ENCODE measurements at places on chromosomes 16 and 17. TPM values are rescaled to one million over a fixed set of nuclear protein-coding genes. Genes with fewer than 3 reads are reported as not detected.
A peak's percentile ranks its signal among the peaks of the same experiment; 100 is the strongest.

DNA sequence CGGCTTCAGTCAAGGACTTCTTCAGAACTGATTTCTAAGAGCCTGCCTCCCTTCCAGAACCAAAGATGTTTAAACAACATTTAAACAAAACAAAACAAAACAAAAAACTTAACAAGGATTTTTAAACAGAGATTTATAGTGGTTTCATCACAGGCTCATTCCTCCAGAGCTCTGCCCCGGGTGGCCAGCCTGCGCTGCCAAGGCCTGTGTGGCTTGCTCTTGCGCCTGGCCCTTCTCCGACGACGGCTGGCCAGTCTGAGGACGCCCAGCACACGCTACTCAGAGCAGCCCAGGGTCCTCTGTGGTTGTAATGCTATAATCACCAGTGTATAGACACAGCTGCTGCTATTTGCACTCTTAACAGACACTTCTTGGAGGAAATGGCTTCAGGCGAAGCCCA is 307.2 kb upstream of the MYOCD start:
- H3K27me3 ChIP-seq, result no peaks in the 10 kb centered on the region
- no peaks in the 10 kb centered on the region for H3K36me3 ChIP-seq
- DNase-seq, result no peak
- no peaks in the 10 kb centered on the region for H3K4me1 ChIP-seq
- H3K4me3 ChIP-seq, result no peak overlapping the region
- H3K27ac ChIP-seq, result no peak overlapping the region

- DNase-seq, result no peak
- H3K27ac ChIP-seq, result no peak overlapping the region
- no peaks in the 10 kb centered on the region for H3K4me1 ChIP-seq
- no peak overlapping the region for H3K4me3 ChIP-seq
- H3K27me3 ChIP-seq, result no peaks in the 10 kb centered on the region
These were observed 145.2 kb downstream of the XYLT1 start for GRCh38 chr16:17325476-17326143.

TGFB1I1 gene
- total RNA-seq, result 31.8 TPM

GRCh38 chr17:50114849-50115357 is 15.1 kb downstream of the SAMD14 start:
- DNase-seq, result no peak
- H3K4me1 ChIP-seq, result peaks cover 10% of the 10 kb centered on the region
- H3K4me3 ChIP-seq, result no peak overlapping the region
- no peaks in the 10 kb centered on the region for H3K27me3 ChIP-seq
- no peaks in the 10 kb centered on the region for H3K36me3 ChIP-seq
- no peak overlapping the region for H3K27ac ChIP-seq

- H3K27me3 ChIP-seq, result no peaks in the 10 kb centered on the region
- H3K4me3 ChIP-seq, result no peak overlapping the region
- H3K4me1 ChIP-seq, result no peaks in the 10 kb centered on the region
- H3K27ac ChIP-seq, result no peak overlapping the region
- no peak for DNase-seq
These were observed 157.8 kb downstream of the CDH13 start for GRCh38 chr16:82784573-82784968.

- H3K4me1 ChIP-seq, result no peaks in the 10 kb centered on the region
- no peaks in the 10 kb centered on the region for H3K36me3 ChIP-seq
- no peaks in the 10 kb centered on the region for H3K27me3 ChIP-seq
- H3K4me3 ChIP-seq, result no peak overlapping the region
These were observed 259.0 kb downstream of the CPPED1 start for GRCh38 chr16:12544477-12545296.

GRCh38 chr16:72620853-72621252 is 427.1 kb downstream of the ZFHX3 start:
- DNase-seq, result no peak
- no peaks in the 10 kb centered on the region for H3K36me3 ChIP-seq
- H3K27me3 ChIP-seq, result no peaks in the 10 kb centered on the region
- no peaks in the 10 kb centered on the region for H3K4me1 ChIP-seq
- no peak overlapping the region for H3K4me3 ChIP-seq
- no peak overlapping the region for H3K27ac ChIP-seq

DNA sequence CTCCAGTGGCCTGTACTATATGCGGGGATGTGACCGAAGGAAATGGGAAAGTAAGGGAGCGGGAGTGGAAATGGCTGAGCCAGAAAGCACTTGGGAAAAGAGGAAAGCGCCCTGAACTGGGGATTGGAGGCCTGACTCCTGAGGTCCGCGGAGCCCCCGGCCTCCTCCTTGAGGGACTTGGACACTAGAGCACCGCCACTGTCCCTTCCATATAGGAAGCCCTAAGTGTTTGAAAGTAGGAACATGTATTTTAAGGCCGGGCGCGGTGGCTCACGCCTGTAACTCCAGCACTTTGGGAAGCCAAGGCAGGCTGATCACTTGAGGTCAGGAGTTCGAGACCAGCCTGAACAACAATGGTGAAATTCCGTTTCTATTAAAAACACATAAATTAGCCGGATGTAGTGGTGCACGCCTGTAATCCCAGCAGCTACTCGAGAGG is 530 bp upstream of the ZDHHC7 start:
- no peak for DNase-seq
- no peaks in the 10 kb centered on the region for H3K4me1 ChIP-seq
- H3K27me3 ChIP-seq, result no peaks in the 10 kb centered on the region
- H3K36me3 ChIP-seq, result no peaks in the 10 kb centered on the region
- H3K27ac ChIP-seq, result peak overlapping the region; percentile 97

DNA sequence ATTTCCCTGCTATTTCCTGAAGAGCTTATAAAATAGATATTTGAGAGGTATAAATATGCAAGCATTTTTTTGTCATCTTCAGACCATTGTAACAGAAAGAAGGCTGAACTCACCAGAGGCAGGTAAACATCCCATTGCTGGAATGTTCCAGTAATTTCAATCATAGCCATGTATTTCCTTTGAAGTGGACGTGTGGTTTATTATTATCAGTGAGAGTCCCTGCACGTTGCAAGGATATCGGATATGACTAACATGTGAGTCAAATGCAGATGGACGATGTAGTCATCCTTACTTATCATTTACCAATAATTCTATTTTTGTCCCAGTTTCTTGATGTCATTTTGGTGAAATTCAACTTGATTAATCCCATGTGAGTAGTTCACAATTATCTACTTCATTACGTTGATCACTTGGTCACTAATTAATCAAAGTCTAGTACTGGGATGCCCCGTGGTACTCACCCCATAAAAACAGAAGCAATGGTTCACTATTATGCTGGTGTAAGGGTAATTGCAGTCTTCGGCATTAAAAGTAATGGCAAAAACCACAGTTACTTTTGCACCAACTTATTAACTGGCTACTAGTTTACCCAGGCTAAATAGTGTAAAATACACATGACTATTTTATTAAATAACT is 89.5 kb downstream of the VAT1L start:
- H3K27ac ChIP-seq, result no peak overlapping the region
- no peak overlapping the region for H3K4me3 ChIP-seq
- no peaks in the 10 kb centered on the region for H3K4me1 ChIP-seq
- no peaks in the 10 kb centered on the region for H3K36me3 ChIP-seq
- DNase-seq, result no peak

DNA sequence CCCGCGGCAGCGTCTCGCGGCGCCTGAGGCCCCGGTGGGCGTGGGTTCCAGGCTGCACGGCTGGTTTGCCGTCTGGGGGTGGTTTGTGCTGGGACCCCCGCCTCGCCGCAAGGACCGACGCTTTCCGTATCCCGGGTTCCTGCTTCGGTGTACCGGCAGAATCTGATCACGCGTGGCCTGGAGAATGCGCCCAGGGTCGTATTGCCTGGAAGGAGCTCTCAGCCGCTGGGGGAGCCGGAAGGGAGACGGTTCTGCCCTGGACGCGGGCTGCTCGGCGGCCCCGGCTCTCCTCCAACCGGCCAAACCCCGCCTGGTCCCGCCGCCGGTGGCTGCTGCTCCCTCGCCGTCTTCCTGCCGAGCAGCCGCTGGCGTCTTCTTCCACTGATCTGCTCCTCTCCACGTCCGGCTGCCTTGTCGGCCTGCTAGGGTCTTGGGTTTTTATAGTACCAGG is 39.8 kb downstream of the ZNF778 start:
- no peaks in the 10 kb centered on the region for H3K36me3 ChIP-seq
- H3K27ac ChIP-seq, result peak overlapping the region; percentile 44
- H3K4me3 ChIP-seq, result peak overlapping the region; percentile 72
- peaks cover 12% of the 10 kb centered on the region for H3K4me1 ChIP-seq
- H3K27me3 ChIP-seq, result no peaks in the 10 kb centered on the region

HLF gene
- 11.8 TPM for total RNA-seq

FOXC2 gene
- total RNA-seq, result 0.98 TPM

NAGS gene
- 5.2 TPM for total RNA-seq

SYCE1L gene
- 0.48 TPM for total RNA-seq

SDF2 gene
- total RNA-seq, result 54.1 TPM

ALOXE3 gene
- total RNA-seq, result 0.73 TPM

- no peaks in the 10 kb centered on the region for H3K4me1 ChIP-seq
- no peak overlapping the region for H3K4me3 ChIP-seq
- no peak overlapping the region for H3K27ac ChIP-seq
- H3K27me3 ChIP-seq, result no peaks in the 10 kb centered on the region
These were observed 9.0 kb downstream of the KRTAP9-7 start for GRCh38 chr17:41284546-41284945.

DNA sequence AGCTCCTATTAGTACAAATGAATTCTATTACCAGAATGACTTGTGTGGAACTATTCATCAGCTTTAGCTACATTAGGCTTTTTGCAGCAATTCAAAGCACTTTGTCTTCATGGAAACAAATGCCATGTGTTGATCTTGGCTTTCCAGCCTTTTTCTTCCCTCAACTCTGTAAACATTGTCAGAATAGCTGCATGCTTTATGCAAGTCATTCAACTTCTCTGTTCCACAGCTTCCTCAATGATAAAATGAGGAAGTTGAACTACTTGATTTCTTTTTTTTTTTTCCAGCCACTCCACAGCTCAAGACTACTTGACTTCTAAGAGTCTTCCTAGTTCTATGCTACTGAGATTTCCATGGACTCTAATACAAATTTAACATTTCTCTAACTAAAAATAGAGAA is 41.1 kb downstream of the KIAA0753 start:
- no peak overlapping the region for H3K27ac ChIP-seq
- no peak for DNase-seq
- no peaks in the 10 kb centered on the region for H3K36me3 ChIP-seq

ASIC2 gene
- not detected for total RNA-seq

DNA sequence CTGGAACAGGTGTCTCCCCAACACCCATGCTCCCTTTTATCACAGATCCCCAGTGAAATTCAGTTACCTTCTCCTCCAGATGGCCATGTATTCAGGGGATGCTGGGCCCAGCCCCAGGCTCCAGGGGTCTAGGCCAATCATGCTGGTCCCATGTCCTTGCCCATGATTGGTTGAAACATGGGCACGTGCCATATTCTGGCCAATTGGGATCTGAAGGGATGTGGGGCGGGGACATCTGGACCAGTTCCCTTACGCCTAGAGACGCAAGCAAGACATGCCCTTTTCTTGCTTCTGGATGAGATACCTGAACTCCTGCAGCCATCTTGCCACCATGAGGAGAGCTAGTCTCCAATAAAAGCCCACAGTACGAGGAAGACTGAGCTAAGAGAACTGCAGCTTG is 31.0 kb upstream of the ST6GALNAC1 start:
- no peaks in the 10 kb centered on the region for H3K36me3 ChIP-seq
- no peak overlapping the region for H3K27ac ChIP-seq
- H3K4me1 ChIP-seq, result peaks cover 3% of the 10 kb centered on the region
- H3K27me3 ChIP-seq, result no peaks in the 10 kb centered on the region
- no peak for DNase-seq
- no peak overlapping the region for H3K4me3 ChIP-seq

TEKT1 gene
- not detected for total RNA-seq

IGFALS gene
- total RNA-seq, result 0.32 TPM

ITGB3 gene
- total RNA-seq, result 14.6 TPM
